Stimulated activated CD4-positive, alpha-beta T cell treated with anti-CD3 and anti-CD28 coated beads, Interleukin-2, amount 100 ng/mL, for 48 hours (primary cell): ENCODE measurements at places on chromosomes 5 and 9.
A peak's percentile ranks its signal among the peaks of the same experiment; 100 is the strongest.

- DNase-seq, result no peak
These were observed 308.1 kb upstream of the TLE4 start for GRCh38 chr9:79263628-79264027.

DNA sequence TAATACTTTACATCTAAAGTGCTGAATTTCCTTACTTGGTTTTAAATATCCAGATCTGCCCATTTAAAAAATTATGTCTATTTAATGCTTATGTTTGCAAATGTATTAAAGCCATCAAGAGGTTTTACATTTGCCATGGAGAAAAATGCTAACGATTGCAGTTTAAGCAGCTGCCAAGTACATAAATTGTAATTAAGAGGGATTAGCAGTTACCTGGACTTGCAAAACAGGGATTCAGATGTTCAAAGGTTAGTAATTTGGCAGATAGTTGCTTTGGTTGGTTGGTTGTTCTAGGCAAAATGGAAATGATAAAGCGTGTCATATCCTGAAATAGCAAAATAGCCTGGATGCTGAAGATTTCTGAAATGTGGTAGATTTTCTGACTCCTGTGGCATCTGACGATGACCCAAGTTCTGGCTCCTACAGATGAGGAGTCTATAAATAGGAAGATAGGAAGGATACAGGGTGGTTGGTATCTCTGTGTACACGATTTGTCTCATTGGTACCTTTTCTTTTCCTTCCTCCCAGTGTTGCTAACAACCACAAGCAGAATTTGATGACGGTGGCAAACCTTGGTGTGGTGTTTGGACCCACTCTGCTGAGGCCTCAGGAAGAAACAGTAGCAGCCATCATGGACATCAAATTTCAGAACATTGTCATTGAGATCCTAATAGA, 282.9 kb downstream of the NR3C1 start:
- DNase-seq, result no peak

DNA sequence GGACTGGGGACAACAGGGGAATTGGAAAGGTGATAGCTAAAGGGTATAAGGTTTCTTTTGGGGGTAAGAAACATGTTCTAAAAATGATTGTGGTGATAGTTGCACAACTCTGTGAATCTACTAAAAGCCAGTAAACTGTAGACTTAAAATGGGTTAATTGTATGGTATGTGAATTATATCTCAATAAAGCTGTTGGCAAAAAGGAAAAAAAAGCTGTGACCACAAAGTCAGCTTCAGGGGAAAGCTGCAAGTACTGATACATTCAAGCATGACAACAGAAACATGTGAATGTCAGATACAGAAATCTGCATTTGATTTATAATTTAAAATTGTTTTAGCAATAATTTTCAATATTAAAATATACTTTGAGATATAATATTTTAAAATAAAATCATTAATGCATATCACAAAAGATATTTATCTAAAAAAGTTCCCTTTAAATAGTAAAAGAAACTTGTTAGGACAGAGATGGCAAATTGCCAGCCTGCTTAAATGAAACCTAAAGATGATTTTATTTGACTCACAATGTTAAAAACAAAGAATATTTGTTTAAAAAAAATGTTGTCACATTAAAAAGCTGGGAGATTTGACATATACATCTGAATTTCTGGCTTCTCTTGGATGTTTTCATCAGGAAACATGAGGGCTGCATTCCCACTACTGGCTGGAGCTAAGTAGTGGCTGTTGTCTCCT, 66.0 kb downstream of the TBCA start:
- DNase-seq, result no peak

DNA sequence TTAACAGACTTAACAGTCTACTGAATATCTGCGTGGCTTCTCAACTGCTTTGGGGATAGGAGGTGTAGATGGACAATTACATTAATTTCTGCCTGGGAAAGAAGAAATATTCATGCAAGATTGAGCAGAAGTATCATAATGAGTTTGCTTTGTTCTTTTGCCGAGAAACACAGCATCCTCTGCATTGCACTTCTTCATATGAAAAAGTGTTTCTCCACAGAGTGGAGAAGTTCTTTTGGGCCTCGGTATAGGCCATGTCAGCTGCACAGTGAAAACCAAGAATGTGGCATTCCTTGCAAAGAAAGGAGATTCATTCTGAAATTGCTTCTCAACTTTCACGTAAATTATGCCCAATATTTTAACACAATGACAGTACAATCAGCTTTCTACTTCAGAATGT, 17.6 kb upstream of the SNX2 start:
- no peak for DNase-seq

DNA sequence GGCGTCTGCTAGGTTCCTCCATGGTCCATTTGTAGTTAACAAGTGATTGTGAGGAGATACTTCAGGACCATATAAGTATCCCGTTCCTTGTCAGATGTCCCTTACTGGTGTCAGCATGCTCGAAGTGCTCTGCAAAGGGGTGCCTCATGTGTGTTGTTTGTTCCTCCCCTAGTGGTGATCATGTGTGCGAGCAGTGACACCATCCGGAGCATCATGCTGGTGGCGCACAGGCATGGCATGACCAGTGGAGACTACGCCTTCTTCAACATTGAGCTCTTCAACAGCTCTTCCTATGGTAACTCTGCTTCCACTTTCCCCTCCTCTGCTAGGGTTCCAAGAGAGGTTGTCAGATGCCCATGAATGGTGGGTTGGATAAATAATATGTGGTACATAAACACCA, 13.4 kb downstream of the NPR3 start:
- no peak for DNase-seq

- DNase-seq, result no peak
These were observed 226.3 kb downstream of the AOPEP start for GRCh38 chr9:94952565-94953373.

- no peak for DNase-seq
These were observed 15.2 kb downstream of the SRFBP1 start for GRCh38 chr5:121976979-121977378.

DNA sequence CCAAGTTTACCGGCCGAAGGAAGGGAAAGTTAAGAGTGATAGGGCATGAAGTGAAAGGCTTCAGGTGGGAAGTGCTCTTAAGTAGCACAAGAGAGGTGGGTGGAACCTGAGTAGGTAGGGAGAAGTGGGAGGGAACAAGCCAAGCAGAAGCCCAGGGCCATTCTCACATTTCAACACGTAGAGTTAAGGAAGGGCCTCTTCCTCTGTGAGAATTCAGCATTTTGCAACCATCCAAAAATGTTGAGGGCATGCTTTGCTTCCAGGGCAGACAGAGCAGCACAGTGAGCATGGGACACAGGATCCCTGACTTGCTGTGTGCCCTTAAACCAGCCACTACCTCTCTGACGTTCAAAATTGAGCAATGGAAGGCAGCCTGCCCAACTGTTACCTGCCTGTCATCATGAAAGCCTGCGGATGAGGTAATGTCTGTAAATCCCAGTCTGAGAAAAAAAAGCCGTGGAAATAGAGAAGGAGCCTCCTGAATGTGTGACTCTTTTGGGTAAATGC, 3.3 kb downstream of the CYFIP2 start:
- no peak for DNase-seq

- no peak for DNase-seq
These were observed 128.8 kb downstream of the SLC24A2 start for GRCh38 chr9:19660019-19660418.

DNA sequence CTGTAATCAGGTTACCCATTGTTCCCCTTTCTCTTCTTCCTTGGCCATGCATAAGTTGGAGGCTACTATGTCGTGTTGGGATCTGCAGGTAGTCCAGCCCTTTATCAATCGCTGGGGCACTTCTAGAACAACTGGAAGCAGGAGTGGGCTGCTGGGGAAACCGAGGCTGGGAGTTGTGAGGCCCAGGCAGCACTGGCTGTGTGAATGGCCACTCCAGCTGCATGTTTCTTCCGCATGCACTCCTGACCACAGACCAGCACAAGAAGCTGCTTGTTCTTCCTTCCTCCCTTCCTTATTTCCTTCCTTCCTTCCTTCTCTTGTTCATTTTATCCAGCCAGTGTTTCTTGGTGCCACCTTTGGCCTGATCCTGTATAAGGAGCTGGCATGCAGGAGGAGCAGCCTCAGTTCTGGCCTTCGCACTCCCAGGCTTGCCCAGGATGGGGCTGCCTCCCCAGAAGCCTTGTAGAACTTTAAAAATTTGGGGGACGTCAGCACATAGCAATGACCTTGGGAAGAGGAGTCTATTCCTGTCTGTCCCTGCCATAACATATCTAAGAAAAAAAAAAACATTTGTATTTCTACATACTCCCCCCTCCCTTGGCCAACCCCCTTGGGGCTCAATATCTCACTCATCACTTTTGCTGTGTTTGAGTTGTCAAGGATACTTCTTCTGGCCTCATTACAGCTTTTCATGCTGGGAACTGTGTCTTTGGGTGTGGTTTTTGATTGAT, 20.8 kb upstream of the CXCL14 start:
- DNase-seq, result no peak

DNA sequence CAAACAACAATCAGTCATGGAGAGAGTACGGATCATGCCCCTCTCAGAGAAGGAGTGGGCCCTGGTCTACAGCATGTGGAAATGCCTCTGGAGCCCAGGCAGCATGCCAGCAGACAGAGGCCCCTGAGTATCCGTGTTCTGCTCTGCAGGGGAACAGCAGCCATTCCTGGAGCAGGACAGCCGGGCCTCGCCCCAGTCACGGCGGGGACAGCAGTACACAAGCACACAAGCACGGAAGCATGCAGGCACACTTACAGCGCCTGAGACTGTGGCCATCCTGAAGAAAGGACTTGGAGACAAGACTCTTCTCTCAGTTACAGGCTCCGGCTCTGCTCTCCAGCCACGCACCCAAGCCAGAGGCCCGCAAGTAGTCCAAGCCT, 102.6 kb upstream of the ALDH1B1 start:
- no peak for DNase-seq

DNA sequence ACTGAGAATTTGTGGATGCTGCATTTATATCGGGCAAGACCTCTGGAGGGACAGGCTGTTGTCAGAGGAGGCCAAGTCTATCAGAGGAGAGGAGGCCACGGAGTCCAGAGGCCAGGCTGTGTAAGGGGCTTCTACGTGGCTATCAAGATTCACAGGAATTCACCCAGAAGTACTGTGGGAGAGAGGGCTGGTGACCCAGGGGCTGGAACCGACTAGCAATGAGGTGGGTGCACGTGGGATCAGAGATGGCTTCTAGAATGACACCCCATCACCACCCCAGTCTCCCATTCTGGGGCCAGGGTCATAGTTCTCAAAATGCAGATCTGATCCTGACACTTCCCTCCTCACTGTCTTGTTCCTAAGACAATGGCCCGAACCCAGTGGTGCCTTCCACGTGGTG, 61.2 kb upstream of the PHYKPL start:
- DNase-seq, result no peak

DNA sequence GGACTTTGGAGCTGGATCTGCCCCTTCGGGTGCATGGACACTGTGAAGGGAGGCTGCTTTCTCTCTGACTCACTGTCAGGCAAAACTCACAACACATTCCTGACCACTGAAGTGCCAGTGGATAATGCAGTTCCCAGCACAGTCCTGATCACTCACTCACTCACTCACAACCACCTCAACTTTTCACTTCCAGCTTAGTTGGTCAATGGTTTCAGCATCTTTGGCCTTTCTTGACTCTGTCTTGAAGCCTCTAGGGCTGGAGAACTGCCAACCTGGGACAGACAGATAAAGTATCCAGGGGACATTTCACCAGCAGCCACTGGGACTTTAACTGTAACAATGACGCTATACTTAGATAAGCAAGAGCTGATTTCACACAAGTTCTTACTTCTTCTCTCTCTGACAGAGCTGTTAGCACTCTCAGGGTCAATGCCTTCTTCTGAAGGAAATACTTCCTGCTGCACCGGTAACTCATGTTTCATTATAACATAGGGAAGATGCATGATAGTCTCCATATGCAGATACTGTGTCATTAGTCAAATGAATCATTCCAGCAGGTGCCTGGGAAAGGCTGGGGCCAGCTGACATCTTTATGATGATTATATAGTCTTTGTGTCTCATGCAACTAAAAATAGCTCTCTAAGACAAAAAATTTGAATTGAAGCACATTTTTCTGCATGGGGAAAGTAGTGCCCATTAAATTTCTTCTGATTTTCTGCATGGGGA, 499.0 kb downstream of the SEMA5A start:
- DNase-seq, result no peak

DNA sequence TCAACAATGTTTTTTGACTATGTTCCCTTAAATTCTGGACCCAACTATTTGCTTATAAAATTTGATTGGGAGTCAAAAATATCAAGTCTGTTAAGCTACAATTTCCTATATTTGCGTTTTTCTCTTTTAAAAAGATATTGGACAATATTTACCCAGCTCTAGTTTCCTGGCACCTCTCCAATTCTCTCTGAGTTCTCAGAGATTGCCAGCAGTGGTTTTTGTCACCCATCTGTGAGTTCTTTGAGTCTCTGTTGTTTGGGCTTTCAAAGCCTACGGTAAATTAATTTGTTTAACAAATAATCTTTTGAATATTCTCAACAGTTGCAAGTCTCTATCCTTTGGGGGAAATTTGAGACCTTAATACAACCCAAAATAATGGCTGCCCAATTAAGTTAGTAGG, 174.2 kb upstream of the PUM3 start:
- DNase-seq, result no peak

GRCh38 chr9:103242025-103242424, 246.9 kb downstream of the CYLC2 start:
- no peak for DNase-seq

GRCh38 chr9:106023455-106023854, 329.1 kb downstream of the TMEM38B start:
- DNase-seq, result no peak

DNA sequence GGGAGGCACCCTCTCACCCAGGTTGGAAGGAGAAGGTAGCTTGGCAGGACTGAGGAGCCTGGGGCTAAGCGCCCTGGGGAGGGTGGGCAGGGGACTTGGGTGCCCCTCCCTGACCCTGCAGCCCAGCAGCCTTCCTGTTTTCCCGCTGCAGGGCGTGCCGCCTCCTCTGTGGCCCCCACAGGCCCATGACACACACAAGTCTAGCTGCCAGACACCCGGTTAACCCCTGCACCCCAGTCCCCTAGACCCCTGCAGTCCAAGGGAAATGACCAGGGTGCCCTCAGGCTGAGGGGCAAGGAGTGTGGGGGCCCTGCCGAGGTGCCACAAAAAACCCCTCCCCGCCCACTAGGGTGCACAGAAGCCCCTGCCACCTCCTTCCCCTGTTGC, 33.0 kb downstream of the GOLGA2 start:
- DNase-seq, result no peak

GRCh38 chr5:62001640-62002039, 304.4 kb upstream of the KIF2A start:
- DNase-seq, result no peak

DNA sequence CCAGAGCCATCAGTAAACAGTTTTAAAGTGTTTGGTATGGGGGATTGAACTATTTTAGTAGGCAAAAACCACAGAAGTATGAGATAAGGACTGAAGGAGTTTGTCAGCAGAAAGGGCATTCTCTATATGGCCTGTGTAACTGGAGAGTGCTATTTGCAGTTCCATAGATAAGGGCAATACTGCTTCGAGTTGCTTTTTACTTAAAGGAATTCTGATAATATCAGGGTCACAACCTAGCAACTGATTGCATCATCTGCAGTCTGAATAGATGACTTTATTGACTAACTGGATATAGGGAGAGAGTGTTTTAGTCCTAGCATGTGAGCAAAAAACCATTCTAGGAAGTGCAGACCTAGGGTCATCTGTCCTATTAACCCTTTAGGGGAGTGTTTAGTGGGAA, 645.2 kb upstream of the PTPRD start:
- DNase-seq, result no peak

GRCh38 chr9:134390537-134390936, 64.3 kb downstream of the RXRA start:
- peak; percentile 72 for DNase-seq
